NCI-H2171 (cell line): ENCODE measurements at places on chromosomes 5 and 9.

- no peak for DNase-seq
Measured at GRCh38 chr9:35840881-35841644, 12.0 kb downstream of the TMEM8B start.

DNA sequence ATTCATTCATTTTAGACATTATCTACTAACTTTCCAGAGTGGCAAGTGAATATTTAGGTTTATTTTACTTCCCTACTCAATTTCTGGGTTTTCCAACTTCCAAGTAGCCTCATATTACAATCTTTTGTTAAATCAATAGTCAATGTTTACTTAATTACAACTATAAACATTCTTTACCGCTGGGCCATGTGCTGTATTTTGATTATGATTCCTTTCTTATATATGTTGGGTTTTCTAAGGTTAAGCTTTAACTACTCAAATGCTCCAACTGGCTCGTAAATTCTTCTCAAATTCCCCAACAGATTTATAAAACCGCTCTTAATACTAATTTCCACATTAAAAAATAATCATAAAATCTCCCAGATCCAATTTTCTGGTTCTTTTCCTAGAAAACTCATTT, 110.1 kb upstream of the ABCA1 start:
- DNase-seq, result no peak

GRCh38 chr5:44246986-44247385, 142.2 kb downstream of the FGF10 start:
- DNase-seq, result no peak

- DNase-seq, result no peak
Measured at GRCh38 chr5:68304421-68305052, 89.0 kb downstream of the PIK3R1 start.

DNA sequence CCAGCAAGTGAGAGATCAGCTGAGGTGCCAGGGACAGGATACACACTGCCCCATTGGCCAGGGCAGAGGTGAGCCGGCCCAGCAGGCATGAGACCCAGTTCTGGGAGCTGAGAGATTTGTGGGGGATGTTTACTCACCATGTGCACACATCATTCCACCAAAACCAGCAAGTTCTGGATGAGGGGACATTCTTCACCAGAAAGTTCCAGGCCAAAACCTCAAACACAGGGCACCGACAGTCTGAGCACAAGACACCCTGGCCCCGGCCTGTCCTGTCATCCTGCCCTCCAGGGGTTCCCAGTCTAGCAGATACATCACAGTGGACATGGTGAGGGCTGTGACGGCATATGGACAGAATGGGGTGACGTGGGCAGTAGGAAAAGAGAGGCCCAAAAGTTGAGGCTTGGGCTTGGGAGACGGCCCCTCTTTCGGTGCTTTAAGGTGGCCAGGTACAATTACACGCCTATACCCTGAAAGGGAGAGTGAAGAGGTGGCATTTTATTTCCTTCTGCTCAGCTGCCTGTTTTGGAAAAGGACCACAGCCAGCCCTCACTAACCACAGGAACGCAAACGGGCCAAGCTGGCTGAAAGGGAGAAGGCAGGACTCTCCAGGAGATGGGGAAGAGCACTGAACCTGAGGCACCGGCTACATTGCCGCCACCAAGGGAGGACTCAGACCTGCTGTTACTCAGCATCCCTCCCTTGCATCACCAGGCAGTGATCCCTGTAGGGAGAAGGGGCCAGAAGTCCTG, 64.0 kb downstream of the SHB start:
- DNase-seq, result no peak

- DNase-seq, result no peak
Measured at GRCh38 chr5:1542781-1543180, 19.0 kb upstream of the LPCAT1 start.

- no peak for DNase-seq
Measured at GRCh38 chr5:170345971-170346370, 43.2 kb downstream of the KCNMB1 start.

DNA sequence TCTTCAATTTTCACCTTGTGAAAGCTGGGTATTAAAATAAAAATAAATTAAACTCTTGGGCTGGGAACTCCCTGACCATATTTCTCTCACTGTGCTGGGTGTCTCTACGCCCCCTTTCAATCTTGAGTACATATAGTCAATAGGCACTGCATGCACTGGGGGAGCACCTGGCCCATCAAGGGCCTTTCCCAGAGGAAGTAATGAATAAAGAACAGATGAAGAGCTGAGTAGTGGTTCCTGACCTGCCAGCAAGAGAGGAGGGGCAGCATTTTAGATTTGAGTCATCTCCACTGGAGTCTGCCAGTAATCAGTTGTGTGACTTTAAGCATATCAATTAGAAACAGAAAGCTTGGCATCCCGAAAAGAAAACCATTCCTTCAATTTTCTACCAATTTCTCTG, 6.2 kb downstream of the MAPKAP1 start:
- no peak for DNase-seq

DNA sequence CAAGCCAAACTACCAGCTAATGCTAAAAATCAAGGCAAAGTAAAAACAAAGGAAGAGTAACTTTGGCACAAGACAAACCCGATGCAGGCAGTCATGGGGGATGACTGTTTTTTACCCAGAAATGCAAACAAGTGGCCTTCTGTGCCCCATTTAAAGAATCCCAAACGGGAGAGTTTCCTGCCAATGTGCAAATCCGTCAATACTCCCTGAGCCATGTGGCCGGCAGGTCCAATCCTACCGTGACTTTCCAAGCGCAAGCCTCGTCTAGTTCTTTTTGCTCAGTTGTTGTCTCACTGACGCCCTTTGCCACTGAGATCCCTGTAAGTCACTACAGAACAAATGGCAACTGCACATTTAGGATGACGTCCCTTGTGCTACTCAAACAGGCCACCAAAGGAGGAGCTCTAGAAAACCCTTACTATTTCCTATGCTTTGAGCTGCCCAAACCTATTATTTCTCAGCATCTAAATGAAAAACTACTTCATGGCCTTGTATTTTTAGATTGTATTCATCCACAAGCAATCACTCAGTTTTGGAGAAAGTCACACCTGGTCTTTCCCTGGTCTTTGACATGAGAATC, 43.4 kb downstream of the OTULIN start:
- DNase-seq, result no peak

- DNase-seq, result no peak
Measured at GRCh38 chr5:145887976-145888574, 15.3 kb upstream of the GRXCR2 start.

DNA sequence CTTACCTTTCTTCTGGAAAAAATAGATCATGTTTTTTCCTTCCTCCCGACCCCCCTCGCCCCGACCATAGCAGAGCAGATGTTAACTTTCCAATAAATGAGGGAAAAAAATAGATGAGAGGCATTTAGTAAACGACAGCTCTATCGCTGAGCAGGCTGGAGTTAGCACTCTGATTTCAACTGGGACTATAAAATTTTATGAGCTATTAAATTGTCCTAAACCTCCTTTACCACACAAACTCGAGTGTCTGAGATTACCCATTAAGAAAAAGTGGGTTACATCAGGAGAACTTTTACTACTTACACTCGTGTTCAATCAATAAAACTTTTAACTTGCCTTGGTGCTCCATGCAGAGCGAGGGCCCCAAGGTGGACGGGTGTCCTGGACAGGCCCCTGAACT, 59.8 kb upstream of the RNU6ATAC start:
- peak; percentile 60 for DNase-seq

DNA sequence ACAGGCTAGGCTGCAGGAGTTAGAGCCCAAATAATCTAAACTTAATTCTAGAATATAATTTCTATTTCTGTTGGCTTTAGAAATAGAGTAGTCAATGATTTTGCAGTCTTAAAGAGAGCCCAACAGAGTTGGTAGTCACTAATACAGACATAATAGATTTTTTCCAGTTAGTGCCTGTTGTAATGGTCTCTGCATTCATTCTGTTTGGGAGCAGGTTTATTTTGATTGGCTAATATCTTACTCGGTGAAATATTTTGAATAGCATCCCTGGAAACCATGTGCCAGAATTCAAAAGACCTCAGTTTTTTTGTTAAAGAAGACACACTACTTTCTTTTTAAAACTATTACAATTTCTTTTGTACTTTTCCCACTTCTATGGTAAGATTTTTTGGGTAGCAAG, 107.2 kb downstream of the RASGRF2 start:
- no peak for DNase-seq

- no peak for DNase-seq
Measured at GRCh38 chr5:109707531-109707930, 17.8 kb downstream of the MAN2A1 start.

DNA sequence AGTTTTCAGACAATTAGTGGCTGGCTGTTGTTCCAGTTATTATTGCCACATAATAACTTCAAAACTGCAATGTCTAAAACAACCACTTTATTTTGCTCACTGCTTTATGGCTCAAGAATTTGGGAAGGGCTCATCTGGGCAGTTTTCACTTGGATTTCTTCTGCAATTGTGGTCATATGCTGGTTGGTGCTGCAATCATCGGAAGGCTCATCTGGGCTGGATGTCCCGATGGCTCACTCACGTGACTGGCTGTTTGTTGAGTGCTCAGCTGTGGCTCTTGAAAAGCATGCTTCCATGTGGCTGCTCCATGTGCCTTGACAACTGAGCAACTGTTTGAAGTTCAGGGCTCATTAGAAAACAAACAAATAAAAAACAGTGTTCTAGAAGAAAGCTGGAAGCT, 1032.5 kb downstream of the DTWD2 start:
- no peak for DNase-seq

GRCh38 chr5:42760426-42760825, 3.8 kb downstream of the CCDC152 start:
- no peak for DNase-seq

DNA sequence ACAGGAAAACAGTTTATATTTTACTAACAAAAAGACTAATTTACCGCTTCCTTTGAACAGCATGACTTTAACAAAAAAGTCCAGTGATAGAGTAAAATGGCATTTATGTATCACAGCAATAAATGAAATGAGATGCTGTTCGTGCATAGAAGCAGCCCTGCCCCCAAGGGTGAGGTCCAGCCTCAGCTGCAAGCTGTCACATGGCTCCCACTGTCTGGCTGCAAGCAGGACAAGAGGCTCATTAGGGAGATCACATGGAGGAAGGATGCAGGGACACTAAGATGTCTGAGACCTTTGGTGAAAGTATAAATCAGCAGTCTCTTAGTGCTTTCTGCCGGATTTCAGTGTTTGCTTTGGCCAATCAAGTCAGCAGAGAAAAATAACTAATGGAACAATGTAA, 23.0 kb downstream of the GDNF start:
- DNase-seq, result peak; percentile 18

GRCh38 chr5:40652441-40653220, 27.1 kb upstream of the PTGER4 start:
- DNase-seq, result no peak

DNA sequence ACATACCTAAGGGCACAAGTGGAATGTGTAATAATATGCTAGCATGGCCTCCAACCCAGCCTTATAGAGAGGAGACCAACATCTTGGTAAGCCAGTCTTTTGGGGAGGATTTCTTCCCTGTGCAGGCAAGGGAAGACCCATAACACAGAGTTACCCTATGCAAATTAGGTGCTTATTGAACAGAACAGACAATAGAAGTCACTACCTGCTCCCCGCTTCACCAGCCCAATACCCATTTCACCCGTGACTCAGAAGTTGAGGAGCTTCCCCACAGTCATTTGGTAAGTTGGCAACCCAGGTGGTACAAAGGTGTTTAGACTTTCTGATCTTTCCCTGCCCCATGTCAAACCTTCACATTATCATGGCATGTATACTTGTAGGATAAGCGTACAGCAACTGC, 44.6 kb downstream of the AOPEP start:
- DNase-seq, result no peak

- DNase-seq, result no peak
Measured at GRCh38 chr9:27278374-27278773, 18.6 kb downstream of the EQTN start.

- DNase-seq, result no peak
Measured at GRCh38 chr9:78777747-78778146, 480.8 kb downstream of the PSAT1 start.

DNA sequence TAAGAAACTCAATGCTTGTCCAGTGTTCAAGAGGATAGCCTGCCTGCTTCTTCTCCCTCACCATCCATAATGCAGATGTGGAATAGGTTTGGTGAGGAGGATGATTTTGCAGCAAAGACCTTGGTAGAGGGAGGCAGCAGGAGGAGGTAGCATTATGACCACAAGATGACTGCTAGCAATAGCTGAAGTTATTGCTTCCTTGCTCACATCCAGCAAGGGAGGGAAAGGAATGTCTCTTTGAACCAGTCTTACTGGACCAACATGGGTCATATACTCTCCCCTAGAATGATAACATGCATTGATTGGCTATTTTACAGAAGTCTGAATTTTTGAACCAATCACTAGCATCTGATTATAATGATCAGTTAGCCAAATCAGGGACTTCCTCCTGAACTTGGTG, 607.6 kb downstream of the EBF1 start:
- no peak for DNase-seq

DNA sequence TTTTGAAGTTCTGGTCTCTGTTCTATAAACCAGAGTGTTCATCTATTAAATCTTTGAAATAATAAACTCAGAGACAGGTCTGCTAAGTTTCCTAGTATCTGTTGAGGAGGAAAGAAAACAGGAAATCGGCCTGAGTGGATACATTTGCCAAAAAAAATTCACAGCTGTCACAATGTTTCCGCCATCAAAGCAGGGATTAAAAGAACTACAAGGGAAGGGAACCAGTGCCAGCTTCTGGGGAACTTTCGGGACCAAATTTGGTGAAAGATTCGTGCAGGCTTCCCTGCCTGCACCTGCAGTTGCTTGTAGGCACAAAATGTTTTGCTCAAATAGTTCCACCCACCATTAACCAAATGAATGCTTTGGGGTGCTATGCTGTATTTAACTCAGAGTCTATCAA, 267.5 kb downstream of the MSX2 start:
- DNase-seq, result no peak

DNA sequence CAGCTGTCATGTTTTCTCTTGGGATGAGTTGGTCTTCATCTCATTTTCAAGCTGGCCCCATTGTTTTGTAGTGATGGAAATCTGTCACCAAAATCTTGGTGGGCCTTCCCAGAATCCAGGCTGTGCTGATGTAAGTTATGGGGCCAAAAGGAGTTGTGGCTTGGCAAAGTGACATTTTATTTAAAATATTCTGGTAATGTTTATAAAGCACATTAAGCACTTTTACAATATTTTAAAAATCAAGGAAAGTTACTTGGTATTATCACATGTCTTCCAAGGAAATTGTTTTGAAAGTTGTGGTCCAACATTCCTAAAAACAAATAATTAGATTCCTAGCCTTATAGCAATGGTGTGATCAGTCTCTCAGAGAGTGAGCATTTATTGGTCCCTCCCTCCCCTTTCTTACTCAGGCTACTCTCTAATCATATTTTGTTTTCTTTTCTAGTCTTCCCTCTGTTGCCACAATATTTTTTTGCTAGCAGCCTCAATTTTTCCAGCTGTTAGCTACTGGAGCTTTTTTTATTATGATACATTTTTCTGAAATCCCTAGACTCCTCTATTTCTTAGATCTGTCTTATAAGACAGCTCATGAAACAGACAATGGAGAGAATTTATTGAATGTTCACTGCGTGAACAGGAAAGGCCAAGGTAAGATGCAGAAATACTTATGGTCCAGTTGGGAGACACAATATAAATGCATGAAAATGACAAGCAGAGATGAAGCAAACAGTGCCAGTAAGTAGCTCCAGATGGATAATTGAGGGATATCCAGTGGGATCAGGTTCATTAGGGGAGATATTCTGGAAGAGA, 408.1 kb upstream of the ZNF608 start:
- no peak for DNase-seq

GRCh38 chr9:105114964-105115728, 129.3 kb upstream of the SLC44A1 start:
- peak; percentile 25 for DNase-seq
